ENCODE measurements at places on chromosomes 3 and 15. TPM values are rescaled to one million over a fixed set of nuclear protein-coding genes. Genes with fewer than 3 reads are reported as not detected.

GRCh38 chr3:5568451-5568850 is 380.9 kb downstream of the EDEM1 start:
- no peak for DNase-seq

DNA sequence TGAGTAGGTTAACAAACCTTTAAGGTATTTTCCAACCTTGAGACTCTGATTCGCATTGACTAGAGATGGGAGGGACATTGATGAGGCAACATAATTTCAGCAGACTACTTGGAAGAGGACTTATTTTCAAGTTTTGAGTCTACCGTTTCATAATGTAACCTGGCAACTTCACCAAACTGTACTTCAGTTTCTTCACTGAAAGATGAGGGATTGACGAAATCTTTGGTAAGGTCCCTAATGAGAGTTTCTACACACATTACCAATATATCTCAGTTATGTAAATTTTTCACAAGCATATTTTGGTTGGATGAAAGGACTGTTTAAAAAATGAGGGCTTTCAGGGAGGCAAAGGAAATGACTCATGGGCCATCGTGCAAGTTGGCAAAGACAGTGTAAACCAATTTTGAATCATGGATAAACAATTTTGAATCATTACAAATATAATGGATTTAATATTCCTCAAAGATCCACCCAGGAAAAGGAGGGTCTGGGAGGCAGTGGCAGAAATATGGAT is 28.7 kb upstream of the SEMA6D start:
- DNase-seq = peak; percentile 52

- no peak for DNase-seq
Measured at GRCh38 chr3:134642445-134643149, 8.2 kb downstream of the KY start.

DNA sequence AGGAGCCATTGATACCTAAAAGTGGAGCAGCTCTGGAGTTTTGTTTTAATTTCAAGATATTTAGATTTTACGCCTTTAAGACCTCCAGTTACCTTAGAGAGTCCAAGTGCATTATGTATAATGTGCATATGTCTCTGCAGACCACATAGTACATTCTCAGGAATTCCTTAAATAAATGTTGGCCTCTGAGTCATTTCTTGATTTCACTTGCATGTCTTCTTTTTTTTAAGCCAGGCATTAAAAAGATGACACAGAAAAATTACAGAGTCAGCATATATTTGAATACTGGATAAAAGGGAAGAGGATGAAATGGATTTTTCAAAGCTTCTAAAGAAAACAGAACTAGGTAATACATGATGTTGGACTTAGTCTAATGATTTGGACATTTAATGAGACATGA is 125.2 kb downstream of the TMCO5A start:
- DNase-seq = no peak

GRCh38 chr15:77577366-77577950 is 55.3 kb downstream of the LINGO1 start:
- DNase-seq = no peak

DNA sequence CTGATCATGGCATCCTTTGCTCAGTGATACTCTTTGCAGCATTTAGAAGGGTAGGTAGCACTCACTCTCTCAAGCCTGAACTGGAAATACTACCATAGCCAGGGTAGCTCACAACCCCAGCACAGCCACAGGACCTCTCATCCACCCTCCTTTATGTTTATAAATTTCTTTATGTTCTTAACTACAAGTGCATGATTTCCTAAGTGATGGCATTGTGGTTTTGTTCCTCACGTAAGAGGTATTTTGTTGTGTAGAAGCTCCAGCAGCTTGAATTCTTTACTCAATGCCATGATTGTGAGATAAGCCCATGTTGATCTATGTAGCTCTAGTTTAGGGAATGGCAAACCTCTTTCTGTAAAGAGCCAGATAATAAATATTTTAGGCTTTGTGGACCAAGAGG is 7.9 kb upstream of the RTP3 start:
- peak; percentile 82 for DNase-seq

DNA sequence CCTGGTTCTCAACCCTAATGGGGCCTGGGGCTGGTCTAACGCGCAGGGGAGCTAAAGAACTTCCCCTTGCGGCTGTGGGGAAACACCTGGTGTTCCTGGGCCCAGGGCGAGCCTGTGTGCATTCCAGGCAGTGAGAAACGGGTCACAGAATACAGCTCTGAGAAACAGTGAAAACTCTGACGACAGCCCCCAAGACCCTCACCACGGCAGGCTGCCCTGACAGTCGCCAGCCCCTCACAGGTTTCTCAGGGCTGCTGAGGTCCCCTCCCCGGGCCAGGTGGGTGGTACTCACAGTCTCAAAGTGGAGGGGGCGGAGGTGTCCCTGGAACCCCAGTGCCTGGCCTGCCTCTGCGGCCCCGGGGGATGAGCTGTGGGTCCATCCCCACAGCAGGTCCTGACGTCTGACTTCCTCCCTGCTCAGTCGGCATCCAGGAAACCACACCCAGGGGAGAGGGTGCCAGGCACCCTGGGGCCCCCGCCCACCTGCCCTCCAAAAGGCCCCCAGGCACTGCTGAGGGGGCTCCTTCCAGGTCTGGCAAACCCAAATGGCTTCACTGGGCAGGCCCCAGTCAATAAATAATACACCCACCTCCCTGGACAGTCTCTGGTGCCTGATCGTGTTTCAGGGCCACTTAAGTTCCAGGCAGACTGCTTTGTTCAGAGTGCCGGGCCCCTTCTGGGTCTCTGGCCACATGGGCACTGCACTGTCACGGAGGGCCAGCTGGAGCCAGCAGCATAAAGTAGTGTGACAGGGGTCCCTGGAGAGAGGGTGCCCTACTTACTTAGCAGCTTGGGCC is 57.7 kb downstream of the IQSEC1 start:
- DNase-seq = no peak

DNA sequence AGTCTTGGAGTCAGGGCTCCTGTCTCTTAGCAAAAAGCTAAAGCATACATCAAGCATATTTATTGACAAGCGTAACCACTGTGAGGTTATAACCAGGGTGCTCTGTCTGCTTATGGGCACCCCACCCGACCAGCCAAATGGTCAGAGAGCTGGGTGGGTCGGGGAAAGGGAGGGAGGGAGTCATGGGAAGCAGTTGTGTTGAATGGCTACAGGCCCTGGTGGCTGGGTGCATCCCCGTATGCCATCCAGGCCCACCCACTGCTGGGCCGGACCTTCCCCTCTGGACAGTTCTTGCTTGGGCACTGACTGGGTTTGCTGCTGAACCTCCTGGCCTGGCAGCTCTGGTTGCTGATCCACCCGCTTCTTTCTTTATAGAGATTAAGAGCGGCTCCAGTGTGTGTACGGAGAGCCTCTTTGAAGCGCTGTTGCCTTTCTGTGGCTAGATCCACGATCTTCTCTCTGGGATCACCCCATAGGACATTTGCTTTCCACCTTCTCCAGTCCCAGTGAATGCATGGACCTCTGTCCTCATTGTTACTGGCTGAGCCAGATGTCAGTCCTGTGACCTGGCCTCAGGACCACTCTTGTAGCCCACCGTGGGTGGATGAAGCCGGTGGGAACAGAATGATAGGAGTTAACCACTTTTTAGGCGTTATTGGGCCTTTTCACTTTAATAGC is 59.6 kb downstream of the SMAD3 start:
- DNase-seq = no peak

DNA sequence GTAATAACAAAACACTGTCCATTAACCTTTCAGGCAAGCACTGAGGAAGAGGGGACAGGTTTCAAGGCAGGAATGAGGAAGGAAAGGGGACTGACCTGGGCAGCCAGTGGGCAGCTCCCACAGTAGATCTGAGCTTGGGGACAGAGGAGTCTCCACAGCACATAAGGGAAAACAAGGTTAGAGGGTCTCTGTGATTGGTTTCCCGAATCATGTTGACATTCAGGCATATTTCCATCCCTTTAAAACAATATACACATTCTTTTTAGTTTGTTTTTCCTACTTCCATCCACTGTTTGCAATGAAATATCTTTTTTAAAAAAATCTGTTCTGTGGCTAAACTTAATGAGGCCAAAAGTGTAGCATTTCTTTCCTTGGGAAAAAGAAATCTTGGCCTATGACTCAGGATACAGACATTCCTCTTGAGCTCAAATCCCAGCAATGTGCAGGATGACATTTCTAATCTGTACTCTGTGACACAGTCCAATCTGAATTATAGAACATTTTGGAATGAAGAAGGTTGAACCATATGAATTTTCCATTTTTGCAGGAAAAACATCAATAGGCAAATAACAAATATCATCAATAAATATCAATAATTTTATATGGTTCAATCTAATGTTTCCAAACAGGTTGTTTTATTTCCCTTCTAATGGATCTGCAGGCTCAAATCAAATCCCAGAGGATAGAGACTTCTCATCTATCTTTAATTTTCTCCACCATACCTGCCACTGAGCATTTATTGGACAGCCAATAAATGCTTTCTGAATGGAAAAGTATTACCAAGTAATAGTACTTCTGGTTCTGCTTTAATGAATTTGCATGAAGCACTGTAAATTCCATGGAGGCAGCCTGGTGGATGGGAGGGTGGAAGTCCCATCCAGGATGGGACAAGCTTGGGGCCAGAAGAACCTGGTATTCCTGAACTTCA is 54.1 kb downstream of the ITGB5 start:
- DNase-seq = peak; percentile 84

GRCh38 chr15:71273731-71274447 is 158.6 kb downstream of the THSD4 start:
- no peak for DNase-seq

DNA sequence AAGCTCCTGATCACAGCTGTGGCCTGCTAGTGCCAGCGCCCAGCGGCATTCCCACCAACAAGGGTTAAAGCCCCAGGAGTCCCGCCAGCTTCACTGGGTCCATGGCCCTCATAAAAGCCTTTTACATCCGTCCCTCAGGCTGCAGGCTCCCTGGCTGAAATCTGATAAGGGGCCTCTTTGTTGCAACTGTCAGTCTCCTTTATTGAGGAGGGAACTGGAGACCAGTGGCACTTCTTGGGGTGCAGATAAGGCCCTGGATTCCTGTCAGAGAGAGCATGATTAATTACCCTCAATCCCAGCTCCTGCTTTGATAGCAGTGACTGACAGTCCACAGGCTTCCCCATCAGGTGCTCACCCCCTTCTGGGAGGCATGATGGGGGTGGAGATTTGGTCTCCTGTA is 30.9 kb upstream of the CLK3 start:
- DNase-seq = no peak

DNA sequence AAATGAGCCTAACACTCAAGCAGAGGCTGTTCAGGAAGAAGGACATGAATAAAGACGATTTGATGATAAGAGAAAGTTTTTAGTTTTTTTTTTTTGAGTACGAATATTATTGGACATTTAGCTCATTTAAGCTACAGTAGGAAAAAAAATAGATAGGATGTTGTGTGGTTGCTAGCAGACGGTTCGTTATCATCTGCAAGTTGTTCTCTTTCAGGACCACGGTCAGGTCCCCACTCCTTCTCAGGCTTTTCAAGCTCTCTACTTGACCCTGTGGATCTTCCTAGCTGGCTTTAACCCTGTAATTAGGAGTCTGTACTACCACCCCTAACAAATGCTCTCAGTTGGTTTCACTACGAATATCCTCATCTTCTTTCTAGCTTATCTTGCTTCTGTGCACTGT is 1.1 kb downstream of the KCNH8 start:
- DNase-seq = no peak

GRCh38 chr15:66422347-66422746 is 35.6 kb downstream of the MAP2K1 start:
- DNase-seq = no peak

DNA sequence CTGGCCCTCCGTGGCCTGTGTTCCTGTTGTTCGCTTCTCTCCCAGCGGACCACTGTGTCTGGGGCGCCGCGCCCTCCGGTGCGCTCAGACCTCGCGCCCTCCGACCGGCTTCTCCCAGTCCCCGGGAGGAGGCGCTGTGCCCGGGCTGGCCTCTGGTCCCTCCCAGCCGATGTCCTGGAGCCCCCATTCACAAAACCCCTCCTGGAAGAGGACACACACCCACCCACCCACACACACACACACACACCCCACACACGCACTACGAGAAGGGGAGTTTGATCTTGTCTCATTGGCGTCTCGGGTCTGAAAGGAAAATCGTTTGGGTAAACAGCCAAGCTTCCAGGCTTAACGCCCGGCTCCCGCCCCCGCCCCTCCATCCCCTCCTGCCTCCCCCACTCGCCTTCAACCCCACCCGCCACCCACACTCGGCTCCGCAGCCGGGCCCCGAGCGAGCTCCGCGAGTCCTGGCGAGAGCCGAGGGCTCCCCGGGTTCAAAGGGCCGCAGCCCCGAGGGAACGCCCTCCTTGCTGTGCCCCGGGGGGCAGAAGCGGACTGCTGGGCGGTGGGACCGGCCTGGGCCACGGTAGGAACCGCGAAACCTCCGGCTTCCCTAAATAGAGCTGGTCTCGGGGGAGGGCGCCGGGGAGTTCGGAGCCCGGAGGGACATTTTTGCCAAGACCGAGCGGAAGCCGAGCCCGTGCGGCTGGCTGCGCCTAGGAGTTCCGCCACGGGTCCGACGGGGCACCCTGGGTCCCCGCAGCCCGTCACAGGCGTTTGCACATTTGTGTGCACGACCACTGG is 23.6 kb downstream of the NR2F2 start:
- no peak for DNase-seq

DNA sequence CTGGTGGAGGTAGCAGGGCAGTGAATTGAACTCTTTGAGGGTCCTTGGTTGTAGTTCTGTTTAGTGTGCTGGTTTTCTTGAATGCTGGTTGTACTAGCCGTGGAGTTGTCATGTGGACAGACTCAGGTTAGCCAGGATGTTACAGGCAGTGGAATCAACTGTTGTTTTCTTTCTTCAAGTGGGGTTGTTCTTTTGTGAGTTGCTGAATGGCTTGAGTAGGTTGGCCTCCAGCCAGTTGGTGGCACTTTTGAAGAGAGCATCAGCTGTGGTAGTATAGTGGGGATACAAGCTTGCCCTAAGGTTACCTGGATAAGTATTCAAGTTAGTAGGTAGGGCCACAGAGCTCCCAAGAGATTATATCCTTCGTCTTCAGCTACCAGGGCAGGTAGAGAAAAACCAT is 31.8 kb upstream of the RARB start:
- DNase-seq = no peak

DNA sequence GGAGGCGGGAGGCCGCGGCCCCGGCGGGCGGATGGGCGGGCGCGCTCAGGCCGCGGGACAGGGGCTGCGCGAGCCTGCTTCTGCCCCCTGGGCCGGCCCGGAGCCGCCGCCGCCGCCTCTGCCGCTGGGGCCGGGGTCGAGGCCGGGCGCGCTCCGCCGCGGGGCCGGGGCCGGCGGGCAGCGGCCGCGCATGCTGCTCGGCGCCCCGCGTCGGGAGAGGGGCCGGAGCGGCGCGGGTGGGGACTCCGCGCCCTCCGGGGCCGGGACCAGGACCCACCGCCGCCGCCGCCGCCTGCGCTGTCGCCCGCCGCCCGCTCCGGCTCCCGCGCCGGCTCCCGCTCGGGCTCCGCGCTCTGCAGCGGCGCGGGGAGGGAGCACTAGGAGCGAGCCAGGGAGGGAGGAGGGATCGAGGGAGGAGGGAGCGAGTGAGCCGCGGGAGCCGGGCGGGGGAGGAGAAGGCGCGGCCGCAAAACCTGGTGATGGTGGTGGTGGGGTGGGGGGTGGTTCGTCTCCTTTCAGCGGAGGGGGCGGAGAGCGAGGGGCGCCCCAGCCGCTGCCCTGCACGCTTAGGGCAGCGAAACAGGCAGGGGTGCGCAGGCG is at the start of gene LINGO1:
LINGO1 (minus strand) TSS at position 379 of the 600 bp plus-strand sequence. CDS start 597 bp downstream, outside the sequence.
- no peak for DNase-seq

Gene LYZL4
- not detected for total RNA-seq

Gene GOLGA8K
- total RNA-seq = not detected

Gene LIPC
- total RNA-seq = not detected

Gene OR5K1
- not detected for total RNA-seq

Gene CISH
- 0.86 TPM for total RNA-seq

Gene CLDN16
- total RNA-seq = not detected
